Kidney tubule cell (primary cell): ENCODE measurements at places on chromosomes 2 and 18.
A peak's percentile ranks its signal among the peaks of the same experiment; 100 is the strongest.

DNA sequence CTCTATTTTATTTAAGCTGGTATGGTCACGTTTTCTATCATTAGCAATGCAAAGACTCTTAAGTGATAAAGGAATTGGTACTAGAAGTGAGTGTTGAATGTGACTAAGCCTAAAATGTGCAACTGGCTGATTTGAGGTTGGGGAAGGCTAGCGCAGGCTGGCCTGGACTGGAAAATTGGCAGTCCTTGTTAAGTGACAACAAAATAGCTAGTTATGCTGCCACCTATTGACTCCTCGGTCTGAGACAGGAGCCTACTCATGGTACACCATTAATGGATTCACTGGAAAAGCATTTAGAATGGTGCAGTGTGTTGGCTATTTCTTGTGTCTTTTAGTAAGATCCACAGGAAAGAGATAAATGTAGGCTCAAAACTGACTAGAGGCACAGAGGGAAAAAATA, 5.7 kb upstream of the WIPF1 start:
- DNase-seq = peak; percentile 39

- DNase-seq = no peak
Observed at GRCh38 chr18:48802543-48803290, 148.0 kb downstream of the SMAD7 start.

GRCh38 chr2:127673291-127674069, 1.9 kb downstream of the LIMS2 start:
- no peak for DNase-seq

- DNase-seq = no peak
Observed at GRCh38 chr2:21231985-21232384, 108.2 kb downstream of the TDRD15 start.

GRCh38 chr2:10926191-10926820, 14.6 kb downstream of the KCNF1 start:
- no peak for DNase-seq

DNA sequence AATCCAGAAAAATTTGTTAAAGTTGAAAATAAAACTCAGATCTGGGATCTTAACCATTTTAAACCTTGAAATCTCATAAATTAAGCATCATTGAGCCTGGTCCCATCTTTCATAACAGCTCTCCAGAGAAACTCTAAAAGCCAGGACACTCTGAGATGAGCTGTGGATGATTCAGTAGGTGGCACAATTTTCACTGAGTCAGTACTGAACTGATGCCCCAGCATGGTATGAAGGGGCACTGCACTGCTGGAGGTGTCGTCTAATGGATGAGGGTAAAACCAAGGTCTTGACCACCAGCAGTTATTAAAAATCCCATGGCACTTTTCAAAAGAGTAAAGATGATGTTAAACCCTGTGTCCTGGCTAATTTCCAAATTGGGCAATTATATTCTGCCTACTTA, 170.6 kb downstream of the FIGN start:
- DNase-seq = peak; percentile 24

- DNase-seq = no peak
Observed at GRCh38 chr2:216742411-216742810, 47.1 kb upstream of the IGFBP5 start.

DNA sequence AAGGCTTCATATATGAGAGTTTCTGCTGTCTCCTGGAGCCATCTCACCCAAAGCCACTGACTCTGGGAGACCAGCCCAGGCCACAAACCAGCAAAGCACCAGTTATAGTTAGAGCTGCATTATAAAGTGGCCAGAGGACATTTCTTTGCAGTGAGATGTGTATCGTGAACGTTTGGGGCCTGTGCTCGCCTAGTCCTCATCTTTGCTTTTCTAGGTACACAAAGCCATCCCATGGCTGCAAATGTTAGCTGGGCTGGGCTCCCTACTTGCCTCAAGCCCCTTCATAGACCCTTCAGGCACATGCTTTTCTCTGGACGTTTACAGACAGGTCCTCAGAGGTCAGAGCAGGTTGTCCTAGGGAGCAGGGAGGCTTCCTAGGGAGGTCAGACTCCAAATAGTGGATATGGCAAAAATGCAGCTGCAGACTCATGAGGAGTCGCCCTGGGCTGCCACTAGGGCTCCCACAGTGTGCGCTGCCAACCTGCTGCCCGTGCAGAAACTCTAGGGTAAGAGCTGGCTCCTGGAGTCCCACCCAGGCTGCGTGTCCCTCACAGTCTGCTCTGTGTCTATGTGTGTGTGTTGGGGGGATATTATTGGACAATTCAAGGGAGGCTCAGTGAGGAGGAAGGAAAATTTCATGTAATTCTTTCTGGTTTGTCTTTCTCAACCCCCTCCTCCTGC, 141.0 kb downstream of the RPIA start:
- DNase-seq = no peak

DNA sequence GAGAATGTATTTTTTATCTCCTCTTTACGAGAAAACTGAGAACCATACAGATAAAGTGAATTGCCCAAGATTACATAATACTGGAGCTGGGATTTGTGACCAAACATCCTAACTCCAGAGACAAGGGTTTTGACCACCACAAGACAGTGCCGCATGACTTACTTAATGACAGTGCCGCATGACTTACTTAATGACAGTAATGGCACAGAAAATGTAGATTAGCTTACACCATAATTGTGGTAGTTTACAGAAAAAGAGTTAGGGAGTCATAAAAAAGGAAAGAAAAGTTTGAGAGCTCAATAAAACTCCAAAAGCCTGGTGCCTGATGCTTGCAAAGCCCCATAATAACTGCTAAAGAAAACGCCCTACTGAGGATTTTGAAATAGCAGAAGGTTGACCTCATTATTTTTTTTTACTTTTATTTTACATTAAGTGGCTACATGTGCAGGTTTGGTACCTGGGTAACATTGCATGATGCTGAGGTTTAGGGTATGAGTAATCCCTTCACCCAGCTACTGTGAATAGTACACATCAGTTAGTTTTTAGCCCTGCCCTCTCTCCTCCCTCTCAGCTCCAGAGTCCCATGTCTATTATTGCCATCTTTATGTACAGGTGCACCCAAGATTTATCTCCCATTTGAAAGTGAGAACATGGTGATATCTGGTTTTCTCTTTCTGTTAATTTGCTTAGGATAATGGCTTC, 310.0 kb upstream of the UBE2E3 start:
- peak; percentile 30 for DNase-seq

DNA sequence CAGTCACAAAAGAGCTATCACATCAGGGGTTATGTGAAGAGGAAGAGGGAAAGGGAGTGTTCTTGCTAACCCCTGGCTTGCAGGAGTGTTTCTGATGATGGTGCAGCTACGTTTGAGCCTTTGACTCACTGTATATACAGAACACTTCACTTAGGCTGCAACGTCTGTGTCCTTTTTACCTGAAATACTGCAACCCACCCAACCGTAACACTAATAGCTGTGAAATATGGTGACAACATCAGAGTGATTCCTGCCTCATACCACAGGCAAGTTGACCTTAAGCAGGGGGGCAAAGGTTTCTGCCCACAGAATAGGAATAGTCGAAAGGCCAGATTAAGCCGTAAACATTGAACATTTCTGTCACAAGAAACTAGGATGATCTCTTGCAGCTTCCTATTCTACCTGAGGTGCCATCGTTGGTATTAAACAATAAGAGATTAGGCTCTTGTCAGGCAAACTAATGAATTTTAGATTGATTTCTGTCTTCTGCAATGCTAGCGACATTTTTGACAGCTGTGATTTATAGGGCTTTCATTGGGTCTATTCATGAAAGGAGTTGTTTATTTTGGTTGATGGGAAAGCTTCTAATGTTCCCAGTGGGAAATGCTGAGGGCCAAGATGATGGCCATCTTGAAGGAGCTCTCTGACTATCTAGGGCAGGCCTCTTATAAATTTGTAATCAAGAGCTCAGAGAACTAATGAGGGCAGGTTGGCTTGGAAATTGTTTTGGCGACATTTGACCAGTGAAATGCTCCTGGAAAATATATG, 316.8 kb downstream of the PIK3C3 start:
- peak; percentile 82 for DNase-seq

- DNase-seq = peak; percentile 82
Observed at GRCh38 chr2:104388296-104388695, 465.6 kb upstream of the POU3F3 start.

- peak; percentile 13 for DNase-seq
Observed at GRCh38 chr18:42258301-42258965, 303.4 kb downstream of the PIK3C3 start.

DNA sequence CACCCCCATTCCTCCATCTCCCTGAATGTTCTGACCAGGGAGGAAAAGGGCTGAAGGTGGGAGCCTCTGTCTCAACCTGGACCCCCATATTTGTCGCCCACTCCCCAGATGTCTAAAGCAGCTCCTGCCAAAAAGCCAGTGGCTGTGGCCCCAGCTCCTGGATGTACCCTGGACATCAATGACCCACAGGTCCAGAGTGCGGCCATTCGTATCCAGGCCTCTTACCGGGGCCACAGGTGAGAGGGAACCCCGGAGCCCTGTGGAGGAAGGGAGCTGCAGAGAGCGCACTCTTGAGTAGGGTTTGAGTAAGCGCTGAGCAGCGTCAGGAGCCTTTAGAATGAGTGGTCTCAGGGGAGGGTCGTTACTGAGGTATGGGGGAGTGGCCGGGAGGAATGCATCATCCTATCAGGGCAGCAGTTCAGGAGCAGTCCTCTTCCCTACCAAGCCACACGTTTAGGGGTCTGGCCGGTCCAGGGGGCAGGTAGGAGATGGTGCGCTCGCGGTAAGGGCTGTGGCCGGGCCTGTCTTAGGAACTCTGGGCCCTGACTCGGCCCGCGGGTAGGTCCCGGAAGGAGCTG, 2.4 kb upstream of the GMPPA start:
- no peak for DNase-seq

- peak; percentile 17 for DNase-seq
Observed at GRCh38 chr2:100853909-100854810, 34.2 kb downstream of the NPAS2 start.

GRCh38 chr18:49492694-49493033, 5.6 kb upstream of the C18orf32 start:
- DNase-seq = no peak
